ENCODE measurements at places on chromosomes 3 and 15. TPM values are rescaled to one million over a fixed set of nuclear protein-coding genes. Genes with fewer than 3 reads are reported as not detected.

SPG21 gene
- 59.9 TPM for polyA plus RNA-seq

DNA sequence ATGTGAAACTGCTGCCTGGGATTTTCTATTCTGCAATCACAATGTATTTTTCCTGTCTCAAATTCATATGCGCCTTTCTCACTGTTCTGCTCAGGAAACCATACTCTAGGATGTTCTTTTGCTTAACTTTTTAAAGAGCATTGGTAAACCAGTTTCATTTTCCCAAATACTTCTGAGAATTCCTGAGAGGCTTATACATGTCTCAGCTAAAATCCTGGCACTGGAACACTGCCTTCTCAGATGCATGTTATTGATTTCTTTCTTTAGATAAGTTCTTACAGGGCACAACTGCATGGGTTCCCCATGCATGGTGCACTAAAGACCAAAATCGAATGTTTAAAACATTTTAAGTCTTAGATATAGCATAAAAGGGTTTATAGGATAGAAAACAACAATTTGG, 178.3 kb upstream of the PLSCR5 start:
- no peak for DNase-seq

DNA sequence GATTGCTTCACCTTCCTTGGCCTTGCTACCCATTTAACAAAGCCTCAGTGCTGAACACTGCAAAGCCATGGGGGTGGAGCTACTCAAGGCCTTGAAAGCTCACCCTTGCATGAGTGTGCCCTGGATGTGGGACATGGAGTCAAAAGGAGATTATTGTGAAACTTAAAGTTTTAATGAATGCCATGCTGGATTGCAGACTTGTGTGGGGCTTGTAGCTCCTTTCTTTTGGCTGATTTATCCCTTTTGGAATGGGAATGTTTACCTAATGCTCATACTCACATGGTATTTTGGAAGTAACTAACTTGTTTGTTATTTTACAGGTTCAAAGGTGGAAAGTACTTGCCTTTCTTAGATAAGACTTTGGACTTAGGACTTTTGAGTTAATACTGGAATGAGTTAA, 538.5 kb upstream of the NECTIN3 start:
- peak; percentile 78 for DNase-seq

TMEM207 gene
- not detected for polyA plus RNA-seq

SERINC4 gene
- not detected for polyA plus RNA-seq

DNA sequence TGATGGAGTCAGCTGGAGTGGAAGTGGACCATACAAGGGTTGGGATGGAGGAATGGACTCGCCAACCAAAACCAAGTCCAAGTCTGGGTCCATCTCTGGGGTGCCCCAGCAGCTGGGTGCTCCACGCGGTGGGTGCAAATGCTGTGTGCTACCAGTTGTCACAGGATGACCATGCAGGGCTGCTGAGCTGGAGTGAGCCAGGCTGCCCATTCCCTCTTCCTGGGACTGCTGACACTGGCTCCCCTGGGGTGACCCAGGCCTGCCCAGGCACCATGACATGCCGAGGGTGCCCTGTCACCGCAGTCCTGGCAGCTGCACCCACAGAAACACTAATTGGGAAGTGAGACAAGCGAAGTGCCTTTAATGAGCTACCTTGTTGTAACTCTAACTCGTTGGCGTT, 140.2 kb downstream of the TPRA1 start:
- no peak for DNase-seq

DNA sequence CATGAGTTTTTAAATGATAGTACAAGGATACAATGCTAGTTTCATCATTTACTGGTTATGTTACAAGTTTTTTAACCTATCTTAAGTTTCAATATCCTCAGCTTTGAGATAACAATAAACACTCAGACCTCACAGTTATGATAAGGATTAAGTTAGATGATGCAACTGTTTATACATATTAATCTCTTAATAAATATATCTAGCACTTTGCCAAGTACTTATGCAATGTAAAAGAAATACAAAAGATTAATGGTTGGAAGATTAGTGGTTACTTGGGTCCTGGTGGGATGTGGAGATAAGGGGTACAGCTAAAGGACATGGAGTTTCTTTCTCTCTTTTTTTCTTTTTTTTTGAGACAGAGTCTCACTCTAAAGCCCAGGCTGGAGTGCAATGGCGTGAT, 12.0 kb downstream of the SPPL2A start:
- peak; percentile 75 for DNase-seq

GRCh38 chr3:197475997-197476525, 79.7 kb downstream of the BDH1 start:
- DNase-seq: no peak

- no peak for DNase-seq
Observed at GRCh38 chr15:68433551-68433950, 1.6 kb upstream of the ITGA11 start.

DNA sequence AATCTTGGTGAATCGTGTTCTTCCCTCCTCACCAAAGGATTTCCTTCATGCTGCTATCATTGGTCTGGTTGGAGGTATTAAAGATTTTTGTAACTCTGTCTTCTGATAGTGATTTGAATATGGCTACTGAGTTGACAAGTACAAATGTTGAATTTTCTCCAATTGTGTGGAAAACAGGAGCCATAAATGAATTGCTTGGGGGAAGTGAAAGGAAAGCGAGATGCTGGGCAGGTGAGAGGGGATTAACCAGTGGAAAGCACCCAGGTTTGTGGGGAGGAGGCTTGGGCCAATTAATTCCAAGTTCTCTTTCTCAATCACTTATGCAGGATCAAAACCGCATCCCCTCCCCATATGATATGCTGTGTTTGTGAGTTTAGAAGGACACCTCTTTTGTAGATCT, 372.5 kb downstream of the IL20RB start:
- DNase-seq: no peak

GRCh38 chr3:122006267-122006666, 15.8 kb downstream of the ILDR1 start:
- no peak for DNase-seq

DNA sequence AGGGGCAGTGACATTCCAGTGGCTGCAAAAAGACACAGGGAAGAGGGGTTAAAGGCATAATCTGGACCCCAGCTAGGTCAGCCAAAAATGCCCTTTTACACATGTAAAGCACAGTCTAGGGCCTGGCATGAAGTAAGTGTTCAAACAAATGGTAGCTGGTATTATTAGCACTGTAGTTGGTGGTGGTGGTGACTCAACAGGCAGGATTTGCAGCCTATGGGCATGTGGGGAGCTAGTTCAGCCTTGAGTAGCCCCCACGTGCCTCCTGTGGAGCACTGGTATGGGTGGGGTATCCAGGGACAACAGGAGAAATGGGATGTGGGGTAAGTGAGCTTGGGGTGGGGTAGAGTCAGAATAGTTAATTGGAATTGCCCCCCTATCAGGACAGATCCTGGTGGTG, 27.6 kb downstream of the DNASE1L3 start:
- DNase-seq: no peak

DNA sequence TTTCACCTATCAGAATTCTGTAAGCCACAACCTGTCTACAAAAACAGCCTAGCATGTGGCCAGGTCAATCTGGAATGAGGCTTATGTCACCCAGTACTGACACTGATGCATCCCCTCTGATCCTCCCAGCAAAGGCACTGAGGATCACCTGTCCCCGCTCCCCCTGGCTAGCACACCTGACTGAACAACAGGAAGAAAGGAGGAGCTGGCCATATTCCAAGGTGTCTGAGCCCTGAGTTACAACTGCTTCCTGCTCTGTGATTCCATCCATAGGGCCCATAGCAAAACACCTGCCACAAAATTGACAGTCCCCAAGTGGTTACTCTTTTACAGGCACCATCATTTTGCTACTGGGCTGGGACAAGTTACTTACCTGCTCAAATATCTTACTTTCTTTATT, 555.5 kb upstream of the CFAP20DC start:
- no peak for DNase-seq

GRCh38 chr3:141320399-141321108, 47.8 kb upstream of the ZBTB38 start:
- no peak for DNase-seq

NLGN1 gene
- 1.1 TPM for polyA plus RNA-seq

DNA sequence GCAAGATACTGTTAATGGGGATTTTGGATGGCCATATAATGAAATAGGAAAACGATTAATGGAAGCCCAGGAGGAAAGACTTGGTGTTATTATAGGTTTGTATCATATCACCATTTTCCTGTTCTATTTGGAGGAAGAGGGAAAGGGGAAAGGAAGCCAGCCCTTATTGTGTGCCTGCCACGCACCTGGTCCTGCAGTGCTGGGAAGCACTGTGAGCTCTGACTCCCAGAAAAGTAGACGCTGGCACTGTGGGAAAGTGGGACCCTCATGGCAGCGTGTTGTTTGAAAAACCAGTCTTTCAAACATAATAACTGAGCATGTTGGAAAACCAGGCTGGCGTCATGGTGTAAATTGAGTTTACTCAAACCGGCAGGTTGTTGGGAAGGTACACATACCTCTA, 22.0 kb downstream of the CGNL1 start:
- no peak for DNase-seq

DNA sequence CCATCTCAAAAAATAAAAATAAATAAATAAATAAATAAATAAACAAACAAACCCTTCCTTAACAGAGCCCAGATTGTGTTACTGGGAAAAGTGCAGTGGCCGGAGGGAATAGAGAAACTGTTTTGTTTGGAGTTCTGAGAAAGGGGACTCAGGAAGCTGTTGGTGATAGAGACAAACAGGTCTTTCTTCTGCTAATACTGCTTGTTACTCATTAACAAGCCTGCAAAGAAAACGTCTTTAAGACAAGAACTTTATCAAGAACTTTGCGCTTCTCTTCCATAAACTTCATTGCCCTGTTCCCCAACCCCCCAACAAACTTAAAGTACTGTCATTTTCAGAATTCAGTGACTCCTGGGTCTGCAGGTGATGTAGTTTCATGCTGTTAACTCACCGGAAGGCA, 68.8 kb upstream of the GSK3B start:
- no peak for DNase-seq

FSTL1 gene
- polyA plus RNA-seq: 916 TPM

DNA sequence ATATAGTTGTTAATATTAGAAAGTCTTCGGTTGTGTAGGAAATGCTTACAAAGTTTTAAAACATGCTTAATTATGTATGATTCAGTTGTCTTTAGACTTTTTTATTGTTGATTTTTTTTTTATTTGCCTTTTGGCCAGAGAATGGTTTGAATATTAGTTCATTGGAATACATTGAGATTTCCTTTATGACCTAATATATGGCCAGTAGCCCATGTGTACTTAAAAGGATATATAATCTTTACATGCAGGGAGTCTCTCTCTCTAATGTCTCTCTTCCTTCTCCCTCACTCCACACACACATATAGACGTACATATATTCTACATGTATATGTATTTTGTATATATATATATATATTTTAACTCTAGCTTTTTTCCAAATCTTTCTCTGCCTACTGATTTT, 67.3 kb upstream of the SKIL start:
- no peak for DNase-seq

DNA sequence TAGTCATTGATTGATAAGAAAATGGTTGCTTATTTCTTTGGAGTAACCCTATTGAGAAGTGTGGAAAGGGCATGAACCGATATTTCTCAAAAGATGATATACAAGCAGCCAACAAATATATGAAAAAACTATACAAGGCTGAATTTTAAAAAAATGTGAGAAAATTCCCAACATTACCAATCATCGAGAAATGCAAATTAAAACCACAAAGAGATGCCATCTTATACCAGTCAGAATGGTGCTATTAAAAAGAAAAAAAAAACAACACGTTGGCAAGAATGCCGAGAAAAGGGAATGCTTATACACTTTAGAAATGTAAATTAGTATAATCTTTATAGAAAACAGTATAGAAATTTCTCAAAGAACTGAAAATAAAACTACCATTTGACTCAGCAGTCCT, 77.7 kb upstream of the ROBO1 start:
- no peak for DNase-seq

XIRP1 gene
- 0.03 TPM for polyA plus RNA-seq

DNA sequence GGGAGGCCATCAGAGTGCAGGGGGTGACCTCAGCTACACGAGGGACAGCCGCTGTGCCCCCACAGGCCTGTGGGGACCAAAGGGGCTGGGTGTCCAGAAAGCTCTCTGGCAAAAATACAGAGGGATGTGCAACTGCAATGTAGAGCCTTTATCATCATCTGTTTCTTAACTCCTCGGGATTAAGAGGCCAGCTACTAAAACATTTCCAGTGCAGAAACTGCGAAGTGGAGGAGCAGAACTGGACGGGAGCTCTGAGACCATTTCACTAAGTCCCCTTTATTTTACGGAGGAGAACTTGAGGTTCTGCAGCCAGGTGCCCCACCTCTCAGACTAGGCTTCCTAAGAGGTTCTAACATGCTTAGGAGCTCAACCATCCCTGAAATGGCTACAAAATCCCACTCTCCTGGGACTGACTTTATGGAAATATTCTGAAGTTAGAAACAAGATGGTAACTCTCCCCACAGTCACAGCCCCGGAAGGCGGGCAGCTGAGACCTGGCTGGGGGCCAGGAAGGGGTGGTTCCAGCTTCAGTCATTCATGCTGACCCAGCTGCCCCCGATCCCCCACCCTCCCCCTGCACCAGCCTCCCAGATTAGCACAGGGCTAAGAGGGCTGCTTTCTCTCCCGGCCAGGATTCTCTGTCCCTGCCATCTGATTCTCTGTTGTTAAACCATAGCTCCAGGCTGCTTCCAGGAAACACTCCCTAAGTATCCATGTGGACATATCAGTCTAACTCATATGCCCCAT, 40.3 kb downstream of the UMPS start:
- DNase-seq: no peak

DNA sequence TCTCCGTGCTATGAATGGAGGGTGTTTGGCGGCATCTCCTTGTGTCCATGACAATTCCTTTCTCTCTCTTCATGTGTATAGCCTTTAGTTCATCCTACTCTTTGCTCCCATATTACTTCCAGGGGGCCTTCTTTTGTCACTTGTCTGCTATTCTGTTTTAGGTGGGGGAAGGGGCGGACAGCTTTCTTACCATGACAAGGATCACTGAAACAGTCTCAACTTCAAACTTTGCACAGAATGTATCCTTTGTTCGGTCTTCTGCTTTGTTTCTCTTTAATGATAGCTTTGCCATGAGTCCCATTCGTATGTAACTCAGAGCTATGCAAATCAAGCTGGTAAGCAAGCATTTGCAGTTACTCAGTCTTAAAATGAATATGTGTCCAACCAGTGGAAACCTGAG, 294.2 kb downstream of the TIGIT start:
- no peak for DNase-seq

USP50 gene
- polyA plus RNA-seq: not detected

PPP1R14D gene
- polyA plus RNA-seq: not detected

- DNase-seq: no peak
Observed at GRCh38 chr3:139104062-139104461, 59.4 kb upstream of the PRR23C start.

- DNase-seq: no peak
Observed at GRCh38 chr3:39255503-39256325, 24.1 kb downstream of the CX3CR1 start.

THAP10 gene
- 2.8 TPM for polyA plus RNA-seq

GLCE gene
- 15.3 TPM for polyA plus RNA-seq

- DNase-seq: no peak
Observed at GRCh38 chr3:75101329-75102147, 487.1 kb upstream of the CNTN3 start.

PAQR5 gene
- polyA plus RNA-seq: 2.3 TPM
